ENCODE measurements at places on chromosomes 7 and 10. TPM values are rescaled to one million over a fixed set of nuclear protein-coding genes. Genes with fewer than 3 reads are reported as not detected.
A peak's percentile ranks its signal among the peaks of the same experiment; 100 is the strongest.

The GPR26 gene
- total RNA-seq = 0.07 TPM

The BEND7 gene
- 9.6 TPM for total RNA-seq

The SFTPA1 gene
- total RNA-seq = not detected

DNA sequence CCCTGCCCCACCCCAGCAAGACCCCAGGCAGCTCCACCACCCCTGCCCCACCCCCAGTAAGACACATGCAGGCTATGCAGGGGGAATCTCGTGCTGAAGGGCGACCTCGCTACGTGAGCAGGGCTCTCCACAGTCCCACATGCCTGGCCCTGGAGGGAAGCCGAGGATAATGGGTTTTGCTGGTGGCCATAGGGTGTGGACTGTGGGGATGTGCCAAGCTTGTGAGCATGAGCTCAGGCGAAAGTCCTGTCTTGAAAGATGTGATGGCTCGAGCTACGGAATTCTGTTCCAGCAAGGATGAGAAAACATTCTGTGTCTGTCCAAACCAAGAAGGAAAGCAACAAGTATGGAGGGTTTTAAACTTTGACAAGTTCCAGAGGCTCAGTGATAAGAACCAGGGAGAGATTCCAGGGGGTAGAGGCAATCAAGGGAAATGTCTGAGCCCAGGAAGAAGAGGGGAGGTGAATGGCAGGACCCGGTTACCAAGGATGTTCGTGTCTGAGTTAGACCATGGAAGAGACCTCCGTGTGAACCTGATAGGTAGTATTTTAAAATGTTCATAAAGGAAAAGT, 63.1 kb downstream of the PYROXD2 start:
- H3K4me3 ChIP-seq = no peak overlapping the region
- H3K27me3 ChIP-seq = no peaks in the 10 kb centered on the region
- no peak for DNase-seq
- H3K27ac ChIP-seq = no peak overlapping the region

- no peaks in the 10 kb centered on the region for H3K36me3 ChIP-seq
- peak within 1 kb of the TSS; percentile 79 for H3K4me3 ChIP-seq
- peaks cover 24% of the 10 kb centered on the region for H3K4me1 ChIP-seq
Measured at GRCh38 chr7:124032369-124033094, at the start of gene TMEM229A. TSS of gene TMEM229A (minus strand) at chr7:124033067. CDS start at chr7:124033003, 64 bp downstream.

The NPY4R2 gene
- total RNA-seq = not detected
